ENCODE measurements at places on chromosomes 11 and 22.

- no peak for DNase-seq
Observed at GRCh38 chr22:43168471-43169309, 17.3 kb downstream of the TSPO start.

DNA sequence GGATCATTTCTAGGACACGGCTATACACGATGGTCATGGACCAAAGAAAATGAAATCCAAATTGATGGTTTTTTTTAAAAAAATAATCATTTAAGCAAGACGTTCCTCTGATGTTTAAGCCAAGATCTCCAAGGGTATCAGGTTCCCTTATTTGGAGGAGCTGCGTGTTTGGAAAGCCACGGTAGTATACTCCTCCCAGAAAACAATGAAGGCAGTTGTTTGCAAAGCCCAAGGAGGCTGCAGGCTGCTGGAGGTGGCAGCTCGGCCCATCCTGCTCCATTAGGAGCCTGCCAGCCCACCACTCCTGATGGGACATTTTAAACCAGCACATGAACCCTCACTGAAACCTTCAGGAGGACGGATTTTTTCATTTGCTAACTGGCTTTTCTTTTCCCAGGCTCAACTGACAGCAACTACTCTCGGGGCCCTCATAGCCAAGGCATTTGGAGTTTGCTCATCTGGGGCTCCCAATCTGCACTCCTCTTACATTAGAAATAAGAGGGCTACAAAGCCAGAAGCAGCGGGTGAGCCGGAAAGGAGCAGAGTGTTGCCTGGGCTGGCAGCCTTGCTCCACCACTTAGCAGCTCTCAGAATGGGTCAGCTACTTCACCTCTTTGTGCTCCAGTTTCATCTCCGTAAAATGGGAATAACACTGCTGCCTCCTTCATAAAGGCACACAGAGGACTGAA lies 58.4 kb downstream of the ABTB2 start:
- no peak for DNase-seq

GRCh38 chr11:29343465-29344333 lies 673.1 kb downstream of the KCNA4 start:
- no peak for DNase-seq

DNA sequence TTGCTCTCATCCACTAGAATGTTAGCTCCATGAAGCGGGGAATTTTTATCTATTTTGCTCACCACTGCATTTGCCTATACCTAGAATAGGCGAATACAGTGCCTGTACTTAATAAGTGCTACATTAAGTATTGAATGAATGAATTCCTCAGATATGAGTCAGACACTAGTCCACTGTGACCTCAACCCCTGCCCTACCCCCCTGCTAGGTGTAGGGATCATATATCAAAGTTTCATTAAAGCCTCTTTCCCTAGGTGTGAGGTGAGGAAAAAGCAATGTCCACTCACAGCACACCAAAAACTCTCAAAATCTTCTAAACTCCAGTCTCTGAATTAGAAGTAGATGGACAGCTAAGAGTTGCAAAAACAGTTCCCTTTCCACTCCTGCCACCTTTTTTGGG lies 9.8 kb upstream of the PSMA1 start:
- no peak for DNase-seq

DNA sequence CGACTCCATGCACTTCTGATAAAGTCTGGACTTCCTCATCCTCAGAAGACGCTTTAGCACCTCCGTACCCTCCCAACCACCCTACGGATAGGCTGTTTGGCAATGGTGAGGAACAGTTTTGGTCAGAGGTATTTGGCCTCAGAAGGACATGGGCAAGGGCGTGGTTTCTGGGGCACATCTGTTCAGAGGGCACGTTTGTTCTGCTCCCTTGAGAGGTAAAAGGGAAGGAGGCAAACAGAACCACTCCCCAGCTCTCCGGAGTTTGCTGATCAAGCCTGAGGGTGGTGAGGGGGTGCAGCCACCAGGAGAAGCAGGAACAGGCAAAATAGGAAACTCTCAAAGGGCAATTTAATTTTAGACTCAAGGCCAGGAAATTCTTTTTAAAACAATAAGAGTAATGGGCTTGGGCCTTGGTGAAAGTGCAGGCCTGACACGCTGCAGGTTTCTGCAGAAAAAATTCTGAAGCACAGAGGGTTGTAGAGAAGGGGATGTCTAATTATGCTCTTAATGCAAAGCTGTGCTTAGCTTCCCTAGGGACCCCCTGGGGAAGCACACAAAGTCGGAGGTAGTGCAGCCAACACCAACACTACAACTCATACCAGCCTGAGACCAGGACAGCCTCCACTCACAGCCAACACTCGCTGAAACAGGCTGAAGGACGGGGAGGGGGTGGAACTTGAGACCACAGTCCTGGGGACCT lies 23.3 kb downstream of the ETS1 start:
- no peak for DNase-seq

DNA sequence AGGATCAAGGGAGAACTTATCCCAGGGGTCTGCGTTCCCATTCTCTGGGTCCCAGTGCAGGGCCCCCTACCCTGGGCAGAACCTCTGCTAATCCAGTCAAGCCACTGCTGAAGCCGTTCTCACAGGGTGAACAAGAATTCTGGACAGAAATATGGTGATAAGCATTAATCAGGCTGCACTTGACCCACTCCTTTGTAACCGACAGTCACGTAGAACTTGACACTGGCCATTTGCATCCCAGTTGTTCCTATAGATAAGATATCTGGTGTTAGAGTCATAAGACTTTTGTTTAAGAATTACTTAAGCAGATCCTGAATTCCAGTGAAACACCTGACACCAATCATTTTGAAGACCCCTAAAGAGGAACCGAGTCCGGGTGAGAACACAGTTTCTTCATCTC lies 107.5 kb upstream of the THY1 start:
- DNase-seq: no peak

DNA sequence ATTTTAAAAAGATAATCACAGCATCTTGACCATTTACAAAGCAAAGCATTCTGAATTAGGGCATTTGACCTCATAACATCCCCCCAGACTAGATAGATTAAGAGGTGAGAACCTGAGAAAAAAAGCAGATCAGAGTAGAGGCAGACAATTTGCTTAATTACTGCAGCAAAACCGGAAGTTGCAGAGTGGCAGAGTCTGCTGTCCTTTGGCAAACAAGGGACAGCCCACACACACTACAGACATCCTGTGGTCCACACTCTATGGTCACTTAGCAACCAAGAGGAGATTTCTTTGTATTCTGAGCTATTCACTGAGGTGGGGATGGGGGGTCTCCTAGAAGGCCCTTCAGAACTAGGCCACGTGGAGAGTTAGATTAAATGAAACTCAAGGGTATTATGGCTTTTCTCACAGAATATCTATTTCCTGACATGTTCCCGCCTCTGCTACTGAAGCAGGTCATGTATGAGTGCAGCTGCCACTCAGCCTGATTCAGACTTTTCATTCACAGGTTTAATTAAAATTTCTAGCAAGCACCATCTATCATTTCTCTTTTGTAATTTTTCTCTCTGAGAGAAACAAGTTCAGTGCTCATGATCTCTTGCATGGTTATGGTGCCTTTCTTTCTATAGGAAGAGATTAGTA lies 48.5 kb downstream of the SVIP start:
- no peak for DNase-seq

DNA sequence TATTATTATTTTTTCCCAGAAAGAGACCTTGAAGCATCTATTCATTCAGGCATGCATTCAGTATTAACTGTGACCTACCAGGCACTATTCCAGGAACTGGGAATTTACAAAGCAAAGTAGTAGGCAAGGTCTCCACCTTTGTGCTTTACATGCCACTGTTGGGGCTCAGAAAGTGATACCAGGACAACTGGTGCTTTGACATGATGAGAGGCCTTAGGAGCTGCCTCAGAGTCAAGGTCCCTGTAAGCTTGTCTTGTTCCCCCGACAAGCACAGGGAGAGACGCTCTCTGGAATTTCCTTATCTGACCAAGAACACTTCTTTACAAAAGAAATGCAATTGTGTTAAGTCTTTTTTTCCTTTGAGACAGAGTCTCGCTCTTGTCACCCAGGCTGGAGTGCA lies 2.3 kb upstream of the HMOX1 start:
- DNase-seq: no peak

- no peak for DNase-seq
Observed at GRCh38 chr22:46592390-46592872, 27.8 kb upstream of the GRAMD4 start.

DNA sequence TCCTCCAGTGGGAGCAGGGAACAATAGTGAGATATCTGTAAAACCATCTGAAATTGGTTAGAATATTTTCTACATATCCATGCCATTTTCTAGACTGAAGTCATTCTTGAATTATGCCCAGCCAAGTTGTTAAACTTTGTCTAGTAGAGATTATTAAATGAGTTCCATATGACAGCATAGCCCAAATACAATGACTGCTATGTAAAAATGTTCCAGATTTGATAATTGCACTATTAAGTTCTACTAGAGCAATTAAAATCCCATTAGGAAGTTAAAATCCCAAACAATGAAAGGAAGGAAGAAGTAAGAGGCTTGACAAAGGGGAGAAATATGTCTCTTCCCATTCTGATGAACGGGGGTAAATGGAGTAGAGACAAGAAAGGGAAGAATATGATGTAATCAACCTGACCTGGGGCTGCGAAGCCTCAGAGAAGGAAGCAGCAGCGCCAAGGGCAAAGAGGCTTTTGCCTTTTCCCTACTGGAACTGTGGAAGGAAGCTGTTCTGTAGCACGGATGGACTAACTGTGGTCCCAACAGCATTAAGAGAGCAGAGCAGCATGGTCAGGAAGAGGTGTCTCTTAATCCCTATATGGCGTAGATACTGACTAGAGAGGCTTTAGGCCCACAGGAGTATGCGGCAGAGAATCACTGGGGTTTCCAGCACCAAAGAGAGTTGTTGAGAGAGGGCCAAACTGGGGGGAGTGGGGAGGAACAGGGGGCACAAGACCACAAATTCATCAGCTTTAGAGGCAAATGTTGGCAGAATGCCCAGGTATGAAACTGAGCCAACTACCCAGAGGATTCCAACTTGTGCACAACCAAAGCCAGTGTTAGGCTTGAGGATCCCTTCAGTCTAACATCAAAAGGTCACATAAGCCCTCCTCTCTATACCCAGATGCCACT lies 26.7 kb downstream of the RRP8 start:
- no peak for DNase-seq

DNA sequence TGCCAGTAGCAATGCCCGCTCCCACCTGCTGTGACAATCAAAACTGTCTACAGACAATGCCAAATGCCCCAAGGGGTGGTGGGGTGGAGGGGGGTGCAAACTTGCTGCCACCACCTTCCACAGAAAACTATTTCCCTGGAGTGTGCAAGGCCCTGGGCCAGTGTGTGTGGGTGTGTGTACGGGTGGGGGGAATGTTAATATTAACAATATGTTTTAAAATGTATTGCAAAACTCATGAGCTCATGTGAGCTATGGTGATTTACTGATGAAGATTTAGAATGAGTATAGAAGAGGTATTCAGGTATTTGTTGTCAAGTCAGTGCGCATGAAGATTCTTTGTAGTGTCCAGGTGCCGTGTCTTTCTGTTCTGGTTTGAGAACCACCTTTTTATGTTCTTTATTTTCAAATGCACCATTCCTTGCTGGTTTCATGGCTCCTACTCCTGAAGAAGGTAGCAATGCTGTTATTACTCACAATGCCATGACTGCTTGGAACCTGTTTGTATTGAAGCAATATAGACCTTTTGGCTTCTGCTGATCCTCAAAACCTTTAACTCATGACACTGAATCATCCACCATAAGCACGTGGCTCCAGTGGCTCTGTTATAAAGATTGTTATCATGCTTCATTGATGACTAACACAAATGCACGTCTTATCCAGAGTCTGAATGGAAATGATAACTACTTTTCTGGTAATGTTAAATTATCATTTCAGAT lies 29.9 kb upstream of the AQP11 start:
- DNase-seq: no peak

DNA sequence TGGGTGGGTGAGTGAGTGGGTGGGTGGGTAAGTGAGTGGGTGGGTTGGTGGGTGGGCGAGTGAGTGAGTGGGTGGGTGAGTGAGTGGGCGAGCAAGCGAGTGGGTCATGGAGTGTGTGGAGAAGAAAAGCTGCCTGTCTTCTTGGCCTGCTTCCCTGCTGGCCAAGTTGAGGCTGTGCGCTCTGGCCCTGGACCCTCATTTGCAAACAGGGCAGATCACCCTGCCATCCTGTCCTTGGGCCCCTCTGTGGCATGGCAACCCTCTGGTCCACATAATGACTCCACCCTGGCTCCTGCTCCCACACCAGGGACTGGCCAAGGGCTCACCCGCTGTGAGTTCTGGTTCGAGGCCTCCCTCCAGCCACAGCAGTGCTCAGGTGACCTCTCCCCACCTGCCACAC lies 35.1 kb downstream of the CAPN1 start:
- no peak for DNase-seq

DNA sequence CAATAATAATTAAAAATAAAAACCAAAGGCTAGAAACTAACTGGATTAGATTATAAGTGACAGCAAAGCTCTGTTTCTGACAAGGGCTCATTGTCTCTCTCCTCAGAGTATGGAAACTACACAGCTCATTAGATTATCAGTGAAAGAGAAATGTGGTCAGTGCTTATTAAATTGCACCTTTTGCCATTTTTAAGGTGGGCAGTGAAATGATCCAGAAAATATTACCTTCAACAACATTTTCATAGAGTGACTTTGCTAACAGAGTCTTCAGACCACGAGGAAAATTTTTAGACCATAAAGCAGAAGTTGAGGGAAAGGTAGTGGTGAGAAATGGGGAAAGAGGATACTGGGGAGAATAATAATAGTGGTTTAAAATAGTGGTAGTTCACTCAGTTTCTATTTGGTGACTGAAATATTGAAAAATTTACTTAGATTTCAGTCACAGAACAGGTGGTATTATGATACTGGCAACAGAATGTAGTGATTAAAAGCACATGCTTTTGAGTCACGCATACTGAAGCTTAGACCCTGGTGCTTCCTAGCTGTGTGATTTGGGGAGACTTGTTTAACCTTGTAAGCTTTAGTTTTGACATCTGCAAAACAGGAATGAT lies 684.0 kb upstream of the CCDC90B start:
- DNase-seq: no peak

GRCh38 chr11:82465481-82465880 lies 268.2 kb downstream of the FAM181B start:
- DNase-seq: no peak

- DNase-seq: no peak
Observed at GRCh38 chr11:130527636-130528297, 79.3 kb downstream of the ADAMTS15 start.

- DNase-seq: no peak
Observed at GRCh38 chr22:50456466-50457234, 18.2 kb downstream of the SBF1 start.

DNA sequence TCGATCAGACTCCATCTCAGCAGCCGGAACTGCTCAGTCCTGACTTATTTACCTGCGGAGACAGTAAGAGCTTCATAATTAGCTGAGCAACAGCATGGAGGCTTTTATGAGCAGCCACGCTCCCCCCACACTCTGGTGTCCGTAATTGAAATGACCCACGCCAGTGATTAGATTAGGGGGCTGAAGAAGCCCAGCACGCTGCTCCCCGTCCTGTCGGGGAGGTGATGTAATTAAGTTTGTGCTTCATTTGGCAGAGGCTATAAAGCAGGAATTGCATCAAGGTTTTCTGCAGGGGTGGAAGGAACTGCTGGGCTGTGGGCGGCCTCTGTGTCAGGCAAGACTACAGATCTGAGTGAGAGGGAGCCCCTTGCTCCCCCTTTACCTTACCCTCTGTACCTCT lies 22.8 kb upstream of the HTR3A start:
- no peak for DNase-seq

Data from NCI-H510A (cell line).